ENCODE measurements at places on chromosomes 1 and 21. TPM values are rescaled to one million over a fixed set of nuclear protein-coding genes. Genes with fewer than 3 reads are reported as not detected.

- no peaks in the 10 kb centered on the region for H3K36me3 ChIP-seq
- no peak for DNase-seq
Observed at GRCh38 chr1:23249787-23250454, 32.6 kb upstream of the HTR1D start.

- no peak overlapping the region for H3K4me3 ChIP-seq
- no peak for DNase-seq
- peak overlapping the region; percentile 96 for H3K27ac ChIP-seq
- H3K27me3 ChIP-seq: no peaks in the 10 kb centered on the region
- no peaks in the 10 kb centered on the region for H3K36me3 ChIP-seq
Observed at GRCh38 chr21:45979651-45980050, 1.9 kb upstream of the COL6A1 start.

DNA sequence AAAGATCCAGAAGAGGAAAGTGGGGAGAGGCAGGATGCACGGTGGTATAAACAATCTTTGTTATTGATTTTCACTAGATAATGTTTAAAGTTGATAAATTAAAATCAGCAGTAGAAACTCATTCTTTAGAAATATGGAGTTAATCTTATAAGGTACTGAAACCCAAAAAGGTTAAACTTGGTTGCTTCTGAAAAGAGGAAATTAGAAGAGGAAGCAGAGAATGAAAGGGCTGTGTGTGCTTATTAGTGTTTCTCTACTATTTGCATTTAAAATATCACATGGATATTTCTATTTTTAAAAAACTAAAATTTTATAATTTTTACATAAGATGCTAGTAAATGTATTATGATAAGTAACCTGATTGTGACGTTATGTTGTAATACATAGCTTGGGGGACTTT lies 24.4 kb downstream of the C1orf141 start:
- H3K4me3 ChIP-seq: no peak overlapping the region
- DNase-seq: no peak
- H3K36me3 ChIP-seq: no peaks in the 10 kb centered on the region

Gene COPA
- total RNA-seq: 71.2 TPM

- H3K27me3 ChIP-seq: no peaks in the 10 kb centered on the region
- DNase-seq: no peak
- no peaks in the 10 kb centered on the region for H3K4me1 ChIP-seq
- no peak overlapping the region for H3K4me3 ChIP-seq
- no peaks in the 10 kb centered on the region for H3K36me3 ChIP-seq
Observed at GRCh38 chr1:64006276-64007051, 197.0 kb upstream of the UBE2U start.

GRCh38 chr1:210711825-210712612 lies 383.3 kb downstream of the HHAT start:
- no peak overlapping the region for H3K27ac ChIP-seq
- no peak overlapping the region for H3K4me3 ChIP-seq
- no peaks in the 10 kb centered on the region for H3K36me3 ChIP-seq
- no peaks in the 10 kb centered on the region for H3K4me1 ChIP-seq
- H3K27me3 ChIP-seq: no peaks in the 10 kb centered on the region

DNA sequence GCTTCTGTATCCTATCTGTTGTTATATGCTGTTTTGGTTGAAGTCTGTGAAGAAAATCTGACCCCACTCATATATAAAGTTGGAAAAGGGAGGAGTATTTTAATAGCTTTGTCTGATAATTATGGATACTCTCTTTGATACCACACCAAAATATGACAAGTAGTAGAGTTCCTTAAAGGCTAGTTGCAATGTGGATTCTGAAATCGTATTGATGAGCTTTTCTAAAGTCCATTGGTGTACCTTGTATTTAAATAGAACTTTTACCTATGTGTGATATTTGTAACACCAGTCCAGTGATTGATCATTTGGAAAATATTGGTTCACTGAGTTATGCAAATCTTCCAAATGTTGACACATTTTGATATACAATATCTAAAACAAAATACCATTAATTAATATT lies 7.7 kb downstream of the GAS5 start:
- no peak for DNase-seq
- H3K27ac ChIP-seq: no peak overlapping the region
- H3K27me3 ChIP-seq: no peaks in the 10 kb centered on the region
- no peak overlapping the region for H3K4me3 ChIP-seq

Gene CACNA1S
- total RNA-seq: not detected

- H3K27me3 ChIP-seq: no peaks in the 10 kb centered on the region
- DNase-seq: no peak
- no peak overlapping the region for H3K4me3 ChIP-seq
- no peaks in the 10 kb centered on the region for H3K4me1 ChIP-seq
Observed at GRCh38 chr1:154988058-154988954, 5.1 kb upstream of the LENEP start.

GRCh38 chr1:224068458-224069072 lies 45.3 kb upstream of the FBXO28 start:
- H3K4me1 ChIP-seq: no peaks in the 10 kb centered on the region
- no peaks in the 10 kb centered on the region for H3K27me3 ChIP-seq
- DNase-seq: no peak
- H3K4me3 ChIP-seq: no peak overlapping the region
- no peaks in the 10 kb centered on the region for H3K36me3 ChIP-seq

Gene EDN2
- total RNA-seq: 3.7 TPM

DNA sequence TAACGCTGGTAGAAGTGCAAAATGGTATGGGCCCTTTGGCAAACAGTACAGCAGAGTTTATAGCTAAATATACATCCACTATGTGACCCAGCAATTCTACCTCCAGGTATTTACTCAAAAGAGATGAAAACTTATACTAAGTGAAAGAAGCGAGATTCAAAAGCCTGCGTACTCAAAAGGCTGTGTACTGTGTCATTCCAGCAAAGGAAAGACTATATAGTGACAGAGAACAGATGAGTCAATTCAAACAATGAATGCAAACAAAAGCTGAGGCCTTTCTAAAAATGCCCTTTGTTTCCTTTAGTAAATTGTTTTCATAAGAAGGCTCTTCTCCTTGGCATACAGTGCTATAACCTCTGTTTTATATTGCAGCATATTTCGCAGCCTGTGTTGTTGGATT lies 268.8 kb upstream of the CSF3R start:
- no peak for DNase-seq
- H3K36me3 ChIP-seq: no peaks in the 10 kb centered on the region
- no peak overlapping the region for H3K27ac ChIP-seq

DNA sequence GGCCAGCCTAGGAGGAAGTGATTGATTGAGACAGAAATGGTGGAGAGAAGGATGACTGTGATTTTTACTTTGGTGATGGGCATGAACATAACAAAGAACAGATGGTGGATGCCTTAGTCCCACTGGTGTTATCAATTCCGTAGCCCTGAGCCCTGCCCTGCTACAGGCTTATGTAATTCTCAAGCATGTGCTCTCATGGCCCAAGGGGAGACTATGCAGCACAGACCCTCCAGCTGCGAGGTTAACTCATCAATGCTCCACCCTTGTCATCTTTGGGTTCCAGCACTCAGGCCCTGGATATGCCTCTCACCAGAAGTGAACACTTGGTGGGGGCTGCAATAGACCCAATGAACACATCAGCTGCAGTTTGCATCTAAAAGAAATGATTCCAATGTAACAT lies 62.7 kb upstream of the LRRC8D start:
- no peak overlapping the region for H3K27ac ChIP-seq
- no peak overlapping the region for H3K4me3 ChIP-seq
- no peaks in the 10 kb centered on the region for H3K36me3 ChIP-seq
- no peaks in the 10 kb centered on the region for H3K4me1 ChIP-seq
